ENCODE measurements at places on chromosomes 16 and 17.

DNA sequence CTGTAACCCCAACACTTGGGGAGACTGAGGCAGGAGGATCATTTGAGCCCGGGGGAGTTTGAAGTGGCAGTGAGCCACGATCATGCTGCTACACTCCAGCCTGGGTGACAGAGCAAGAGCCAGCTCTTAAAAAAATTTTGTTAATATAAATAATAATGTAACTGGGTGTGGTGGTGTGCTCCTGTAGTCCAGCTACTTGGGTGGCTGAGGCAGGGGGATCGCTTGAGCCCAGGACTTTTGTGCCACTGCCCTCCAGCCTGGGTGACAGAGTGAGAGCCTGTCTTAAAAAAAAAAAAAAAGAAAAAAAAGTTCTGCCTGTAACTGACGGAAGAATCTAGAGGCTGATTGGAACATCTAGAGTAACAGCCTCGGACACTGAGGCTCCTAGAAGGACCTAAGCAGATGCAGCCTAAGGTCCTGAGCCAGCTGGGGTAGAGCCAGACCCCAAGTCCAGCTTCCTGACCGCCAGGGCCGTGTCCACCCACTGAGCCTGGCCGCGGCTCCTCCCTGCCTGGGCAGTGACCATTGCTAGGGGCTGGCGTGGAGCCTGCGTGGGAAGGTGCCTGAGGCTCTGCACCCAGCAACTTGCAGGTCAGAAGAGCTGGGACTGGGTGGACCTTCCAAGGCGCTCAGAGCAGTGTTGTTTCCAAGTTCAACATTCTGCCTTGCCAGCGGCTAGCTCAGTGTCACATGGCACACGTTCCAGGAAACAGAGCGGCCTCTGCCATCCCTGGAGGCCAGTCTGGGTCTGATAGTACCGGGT, 209.4 kb upstream of the CIBAR2 start:
- DNase-seq = peak; percentile 99

DNA sequence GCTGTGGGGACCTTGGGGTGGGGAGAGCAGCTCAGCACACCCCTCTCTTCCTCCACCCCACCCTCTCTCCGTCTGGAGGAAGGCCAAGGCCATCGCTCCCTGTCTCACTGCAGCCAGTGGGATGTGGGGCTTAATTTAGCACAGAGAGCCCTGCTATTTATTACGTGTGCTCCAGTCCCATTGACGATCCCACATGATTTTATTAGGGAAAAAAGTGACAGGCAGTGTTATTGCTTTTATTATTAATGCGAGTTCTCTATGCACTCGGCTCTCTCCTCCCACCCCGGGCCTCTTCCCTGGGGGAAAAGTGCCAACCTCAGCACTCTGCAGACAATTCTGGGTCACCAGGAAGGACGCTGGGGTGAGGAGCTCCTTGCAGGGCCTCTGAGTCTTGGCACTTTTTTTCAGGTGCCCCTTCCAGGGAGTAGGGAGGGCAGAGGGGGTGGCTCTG, 57.3 kb downstream of the MGAT5B start:
- DNase-seq = no peak

- DNase-seq = no peak
Observed at GRCh38 chr16:17116595-17117322, 354.0 kb downstream of the XYLT1 start.

- DNase-seq = peak; percentile 91
Observed at GRCh38 chr16:85612191-85612800, 826 bp upstream of the GSE1 start.

GRCh38 chr17:80449194-80449929, 27.0 kb downstream of the NPTX1 start:
- no peak for DNase-seq

GRCh38 chr16:57226701-57227621, 18.1 kb upstream of the ARL2BP start:
- DNase-seq = no peak

- no peak for DNase-seq
Observed at GRCh38 chr17:42525221-42525620, 10.8 kb upstream of the NAGLU start.

- no peak for DNase-seq
Observed at GRCh38 chr17:72691586-72691985, 400.9 kb downstream of the SLC39A11 start.

GRCh38 chr16:29899516-29900101, at the start of gene SEZ6L2:
TSS of gene SEZ6L2 (minus strand) at chr16:29899550. CDS start at chr16:29899019, 531 bp downstream.
- no peak for DNase-seq

- DNase-seq = no peak
Observed at GRCh38 chr16:85798283-85798776, 1.0 kb downstream of the EMC8 start.

DNA sequence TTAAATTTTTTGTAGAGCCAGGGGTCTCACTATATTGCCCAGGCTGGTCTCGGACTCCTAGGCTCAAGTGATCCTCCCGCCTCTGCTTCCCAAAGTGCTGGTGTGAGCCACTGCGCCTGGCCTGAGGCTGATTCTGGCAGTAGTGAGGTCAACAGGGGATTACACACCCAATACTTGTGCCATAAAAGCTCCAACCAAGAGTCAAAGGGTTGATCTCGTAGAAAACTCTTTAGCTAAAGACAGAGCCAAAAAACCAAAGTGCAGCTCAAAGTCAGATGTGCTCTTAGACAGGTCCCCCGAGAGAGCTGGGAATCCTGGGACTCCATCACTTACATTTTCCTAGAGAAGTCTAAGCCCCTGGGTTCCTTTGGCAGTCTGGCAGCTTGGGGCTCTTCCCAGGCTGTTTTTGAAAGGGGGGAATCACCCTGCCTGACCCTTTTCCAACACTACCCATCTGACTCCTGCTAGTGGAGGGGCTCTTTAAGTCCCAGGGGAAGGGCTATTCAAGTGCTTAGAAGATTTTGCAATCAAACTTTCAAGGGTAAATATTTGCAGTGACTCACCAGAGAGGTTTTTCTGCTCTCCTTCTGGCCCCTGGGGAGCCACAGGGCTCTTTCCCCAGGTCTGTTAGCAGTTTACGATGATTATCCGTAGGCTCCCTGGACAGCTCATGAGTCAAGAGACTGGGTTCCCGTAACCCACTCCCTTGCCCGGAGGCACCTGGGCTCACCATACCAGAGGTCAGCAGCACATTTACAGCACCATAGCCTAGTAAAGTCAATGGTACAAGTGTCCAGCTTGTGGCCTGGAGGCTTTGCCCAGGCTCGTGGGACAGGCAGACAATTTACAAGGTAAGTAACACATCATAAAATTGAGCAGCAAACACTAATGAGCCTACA, 408.7 kb downstream of the SLC39A11 start:
- DNase-seq = no peak
